ENCODE measurements at places on chromosomes 6 and 20.

DNA sequence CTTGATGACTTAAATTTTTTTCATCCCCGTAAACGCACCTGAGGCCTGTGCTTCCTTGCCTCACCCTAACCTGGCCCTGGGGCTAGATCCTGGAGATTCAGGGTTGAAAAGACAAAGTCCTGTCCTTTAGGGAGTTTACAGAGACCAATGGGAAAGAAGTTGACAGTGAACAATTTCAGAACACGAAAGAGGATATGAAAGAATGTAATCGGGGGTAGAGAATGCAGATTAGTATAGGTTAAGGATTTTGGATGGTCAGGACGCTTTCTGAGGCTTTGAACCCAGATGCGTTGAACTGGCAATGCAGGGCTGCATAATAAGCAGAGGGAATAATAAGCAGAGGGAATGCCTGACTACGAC lies 1.7 kb upstream of the FBXO5 start:
- no peak for DNase-seq

DNA sequence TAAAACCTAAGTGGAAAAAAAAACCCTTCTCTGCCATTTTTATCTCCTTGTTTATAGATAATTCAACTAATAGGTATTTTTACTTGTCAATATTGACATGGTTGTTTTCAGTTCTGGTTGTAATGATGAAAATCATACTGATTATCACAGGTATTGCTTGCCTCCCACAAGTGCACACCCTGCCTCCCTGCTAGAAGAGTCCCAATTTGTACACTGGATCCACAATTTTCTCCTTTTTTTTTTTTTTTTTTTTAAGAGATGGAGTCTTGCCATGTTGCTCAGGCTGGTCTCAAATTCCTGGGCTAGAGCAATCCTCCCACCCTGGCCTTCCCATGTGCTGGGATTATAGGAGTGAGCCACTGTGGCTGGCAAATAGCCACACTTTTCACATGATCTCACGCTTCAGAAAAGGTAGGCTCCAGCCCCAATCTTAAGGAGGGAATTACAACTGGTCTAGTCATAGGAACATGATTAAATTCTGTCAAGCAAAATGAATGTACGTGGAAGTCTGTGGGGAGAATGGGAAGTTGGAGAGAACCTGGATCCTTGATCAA lies 12.3 kb downstream of the DYNLT2 start:
- DNase-seq: no peak

DNA sequence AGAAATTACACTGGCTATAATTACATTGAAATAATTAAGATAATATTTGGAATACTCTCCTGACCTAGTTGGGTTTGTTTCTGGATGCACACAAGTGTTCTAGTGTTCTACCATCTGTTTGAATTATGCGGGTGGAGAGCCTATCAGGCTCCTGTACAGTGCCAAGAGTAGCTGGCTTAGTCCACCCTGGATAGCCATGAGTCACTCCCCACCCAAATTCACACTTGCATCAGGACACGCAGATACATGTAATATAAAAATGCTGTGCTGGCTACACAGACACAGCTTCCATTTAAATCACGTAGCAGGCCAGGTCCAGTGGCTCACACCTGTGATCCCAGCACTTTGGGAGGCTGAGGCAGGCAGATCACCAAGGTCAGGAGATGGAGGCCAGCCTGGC lies 686.2 kb upstream of the SLC35B3 start:
- no peak for DNase-seq

- DNase-seq: no peak
Measured at GRCh38 chr6:25330796-25331685, 51.9 kb downstream of the CARMIL1 start.

DNA sequence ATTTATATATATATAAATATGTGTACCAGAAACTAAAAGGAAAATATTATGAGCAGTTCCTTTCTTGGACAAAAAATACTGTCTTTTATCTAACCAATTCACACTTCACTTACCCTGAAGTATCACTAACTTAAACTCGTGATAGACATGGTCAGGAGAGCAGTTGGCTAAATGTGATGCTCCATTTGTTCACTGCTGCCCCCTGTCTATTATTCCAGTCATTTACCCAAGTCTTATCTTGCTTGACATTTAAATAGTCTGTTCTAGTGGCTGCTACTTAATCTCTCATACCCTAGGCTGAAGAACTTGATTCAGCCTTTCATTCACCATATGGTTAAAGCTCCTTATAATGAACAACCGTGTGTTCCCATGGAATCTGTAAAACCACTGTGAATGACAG lies 789.6 kb upstream of the EYS start:
- no peak for DNase-seq
